Activated naive CD8-positive, alpha-beta T cell treated with anti-CD3 and anti-CD28 coated beads, Interleukin-2, amount 10 ng/mL, durations not matched to agents 7 days and 5 days (primary cell): ENCODE measurements at places on chromosomes 7 and 10. TPM values are rescaled to one million over a fixed set of nuclear protein-coding genes. Genes with fewer than 3 reads are reported as not detected.

FAM241B gene
- 8.0 TPM for total RNA-seq

LLCFC1 gene
- not detected for total RNA-seq

FBXL13 gene
- total RNA-seq = 1.4 TPM

PTPRE gene
- total RNA-seq = 26.8 TPM

ZNF485 gene
- 6.6 TPM for total RNA-seq

DNAAF5 gene
- 22.4 TPM for total RNA-seq

LBX1 gene
- not detected for total RNA-seq

NKX1-2 gene
- total RNA-seq = not detected

TCAF2 gene
- 20.3 TPM for total RNA-seq

MYL10 gene
- not detected for total RNA-seq

MRPL32 gene
- 46.6 TPM for total RNA-seq

HSPA14 gene
- total RNA-seq = 23.0 TPM

MKX gene
- not detected for total RNA-seq

AZGP1 gene
- not detected for total RNA-seq
